ENCODE measurements at places on chromosomes 13 and 19. TPM values are rescaled to one million over a fixed set of nuclear protein-coding genes. Genes with fewer than 3 reads are reported as not detected.

The C1QTNF9B gene
- 0.72 TPM for polyA plus RNA-seq

The MYH14 gene
- polyA plus RNA-seq = 3.0 TPM

The GRIN2D gene
- polyA plus RNA-seq = 3.5 TPM

The KLK14 gene
- not detected for polyA plus RNA-seq

The ALOX5AP gene
- 0.66 TPM for polyA plus RNA-seq

The ANGPTL8 gene
- polyA plus RNA-seq = 0.71 TPM

The COX6B2 gene
- polyA plus RNA-seq = 0.06 TPM

The ZNF709 gene
- 2.4 TPM for polyA plus RNA-seq

The LRP3 gene
- 31.8 TPM for polyA plus RNA-seq

The LILRA1 gene
- not detected for polyA plus RNA-seq

The CACNG7 gene
- polyA plus RNA-seq = 0.19 TPM

The ZNF491 gene
- 7.3 TPM for polyA plus RNA-seq

The CACNA1A gene
- 5.0 TPM for polyA plus RNA-seq

The KLK4 gene
- not detected for polyA plus RNA-seq

The SGCG gene
- 0.66 TPM for polyA plus RNA-seq

The ZNF418 gene
- polyA plus RNA-seq = 6.1 TPM

The RFPL4AL1 gene
- not detected for polyA plus RNA-seq

The PPM1N gene
- 4.0 TPM for polyA plus RNA-seq

The OR7A5 gene
- not detected for polyA plus RNA-seq

The KCNC3 gene
- polyA plus RNA-seq = 4.3 TPM

The TJP3 gene
- 5.0 TPM for polyA plus RNA-seq

The C5AR2 gene
- polyA plus RNA-seq = not detected

Data from cardiac muscle cell (in vitro differentiated cells and primary cell).